Fibroblast of villous mesenchyme (primary cell): ENCODE measurements at places on chromosomes 12 and 14. TPM values are rescaled to one million over a fixed set of nuclear protein-coding genes. Genes with fewer than 3 reads are reported as not detected.
A peak's percentile ranks its signal among the peaks of the same experiment; 100 is the strongest.

GRCh38 chr12:108103087-108103486 is 26.0 kb upstream of the WSCD2 start:
- DNase-seq = no peak

GRCh38 chr14:64707661-64708060 is 3.4 kb downstream of the PLEKHG3 start:
- peak; percentile 89 for DNase-seq

DNA sequence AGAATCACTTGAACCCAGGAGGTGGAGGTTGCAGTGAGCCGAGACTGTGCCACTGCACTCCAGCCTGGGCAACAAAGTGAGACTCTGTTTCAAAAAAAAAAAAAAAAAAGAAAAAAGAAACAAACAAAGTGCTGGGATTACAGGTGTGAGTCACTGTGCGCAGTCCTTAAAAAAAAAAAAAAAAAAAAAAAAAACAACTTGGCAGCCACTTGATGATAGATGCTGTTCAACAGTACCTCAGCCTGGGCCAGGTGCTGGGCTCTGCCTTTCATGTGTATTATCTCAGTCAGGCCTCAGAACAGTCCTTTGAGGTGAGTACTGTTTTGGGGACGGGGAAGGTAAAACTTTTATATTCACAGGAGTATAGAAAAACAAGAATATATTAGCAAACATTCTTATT is 9.6 kb downstream of the ACADS start:
- DNase-seq = no peak

GRCh38 chr12:59036973-59037762 is 116.9 kb upstream of the LRIG3 start:
- DNase-seq = peak; percentile 94

DNA sequence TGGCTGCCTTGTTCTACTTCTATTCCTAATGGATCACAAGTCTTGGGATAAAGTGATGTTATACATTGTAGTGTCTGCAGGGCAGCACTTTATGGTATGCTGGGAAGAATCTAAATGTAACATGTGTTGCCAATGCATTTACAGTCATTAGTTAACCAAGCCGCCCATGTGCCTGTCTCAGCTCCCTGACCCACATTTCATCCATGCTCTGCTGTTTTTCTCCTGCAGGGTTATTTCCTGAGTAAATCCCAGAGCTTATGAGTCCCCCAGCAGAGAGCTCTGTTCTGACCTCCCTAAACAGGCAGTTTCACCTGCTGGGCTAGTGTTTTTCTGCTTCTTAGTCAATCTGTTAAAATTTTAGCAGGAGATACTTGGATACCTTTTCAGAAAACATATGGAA is 4.4 kb upstream of the TMTC2 start:
- no peak for DNase-seq

Gene FERMT2
- total RNA-seq = 266 and 320 TPM in 2 replicates
